ENCODE measurements at places on chromosomes 7 and 10.

DNA sequence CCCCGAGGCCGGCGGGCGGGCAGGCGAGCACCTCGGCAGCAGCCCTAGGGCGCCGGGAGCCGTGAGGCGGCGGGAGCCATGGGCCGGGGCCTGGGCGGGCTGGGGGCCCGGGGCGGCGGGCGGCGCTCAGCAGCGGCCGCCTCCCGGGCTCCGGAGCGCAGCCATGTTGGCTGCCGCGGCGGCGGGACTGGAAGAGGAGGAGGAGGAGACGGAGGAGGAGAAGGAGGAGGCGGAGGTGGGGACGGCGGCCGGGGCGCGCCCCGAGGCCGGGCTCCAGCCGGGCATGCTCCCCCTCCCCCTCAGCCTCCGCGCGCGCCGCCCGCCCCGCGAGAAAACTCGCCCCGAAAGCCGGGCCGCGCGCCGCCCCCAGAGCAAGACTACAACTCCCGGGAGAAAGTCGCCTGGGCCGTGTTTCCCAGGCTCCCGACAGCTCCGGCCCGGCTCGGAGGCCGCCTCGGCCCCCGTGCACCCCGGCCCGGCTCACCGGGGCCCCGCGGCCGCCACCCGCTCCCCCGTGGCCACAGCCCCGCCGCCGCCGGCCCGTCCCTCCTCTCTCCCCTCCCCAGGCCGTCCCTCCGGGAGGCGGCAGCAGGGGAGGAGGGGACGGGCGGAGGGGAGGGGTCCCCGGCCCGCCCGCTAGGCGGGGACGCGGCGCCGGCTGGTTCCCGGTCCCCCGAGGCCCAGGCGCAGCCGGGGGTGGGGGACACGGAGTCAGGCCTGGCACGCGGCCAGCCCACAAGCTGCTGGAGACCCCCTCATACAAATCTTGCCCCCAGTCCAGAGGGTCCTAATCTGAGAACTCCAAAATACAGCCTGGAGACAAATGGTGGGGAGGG lies at the start of gene DLG5:
TSS of gene DLG5 (minus strand) at position 190 of the 836 bp plus-strand sequence. CDS start 235 bp downstream, outside the sequence.
- no peak for DNase-seq

DNA sequence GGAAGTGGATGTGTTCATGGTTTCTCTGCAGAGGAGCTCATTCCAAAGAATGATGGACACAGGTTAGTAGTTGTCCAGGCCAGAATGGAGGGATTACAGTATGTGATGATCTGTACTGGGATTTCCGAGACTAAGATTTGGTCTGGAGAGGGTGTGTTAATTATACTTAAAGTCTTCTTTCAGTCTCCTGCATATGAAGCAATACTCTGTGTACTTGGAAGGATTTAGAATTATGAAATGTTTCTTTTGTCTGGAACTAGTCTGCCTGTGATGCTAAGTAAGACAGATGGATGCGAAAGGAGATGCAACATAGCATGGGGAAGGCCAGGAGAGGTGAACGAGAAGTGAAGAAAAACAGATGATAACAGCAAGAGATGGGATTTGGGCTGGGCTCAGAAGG lies 305.1 kb upstream of the LYZL1 start:
- DNase-seq: no peak

DNA sequence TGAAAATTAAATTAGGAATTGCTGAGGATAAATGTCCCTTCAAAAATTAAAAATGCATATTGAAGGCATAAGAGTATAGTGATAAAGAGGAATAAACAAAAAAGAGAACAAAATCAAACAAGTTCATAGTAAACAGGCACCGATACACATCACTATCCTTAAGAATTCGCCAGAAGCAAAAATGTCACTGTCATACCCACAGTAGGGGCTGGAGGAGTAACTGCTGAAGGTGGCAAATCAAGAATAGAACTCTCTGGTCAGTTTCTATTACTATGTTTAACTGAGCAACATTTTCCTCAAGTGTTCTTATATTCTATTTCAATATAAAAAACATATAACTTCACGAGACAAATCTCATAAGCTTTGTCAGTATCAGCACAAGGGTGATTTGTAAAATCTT lies 84.0 kb downstream of the VPS41 start:
- DNase-seq: no peak

- no peak for DNase-seq
These were observed 184.7 kb upstream of the PCDH15 start for GRCh38 chr10:54985732-54986131.

- DNase-seq: no peak
These were observed 10.1 kb upstream of the TMEM196 start for GRCh38 chr7:19783541-19783940.

DNA sequence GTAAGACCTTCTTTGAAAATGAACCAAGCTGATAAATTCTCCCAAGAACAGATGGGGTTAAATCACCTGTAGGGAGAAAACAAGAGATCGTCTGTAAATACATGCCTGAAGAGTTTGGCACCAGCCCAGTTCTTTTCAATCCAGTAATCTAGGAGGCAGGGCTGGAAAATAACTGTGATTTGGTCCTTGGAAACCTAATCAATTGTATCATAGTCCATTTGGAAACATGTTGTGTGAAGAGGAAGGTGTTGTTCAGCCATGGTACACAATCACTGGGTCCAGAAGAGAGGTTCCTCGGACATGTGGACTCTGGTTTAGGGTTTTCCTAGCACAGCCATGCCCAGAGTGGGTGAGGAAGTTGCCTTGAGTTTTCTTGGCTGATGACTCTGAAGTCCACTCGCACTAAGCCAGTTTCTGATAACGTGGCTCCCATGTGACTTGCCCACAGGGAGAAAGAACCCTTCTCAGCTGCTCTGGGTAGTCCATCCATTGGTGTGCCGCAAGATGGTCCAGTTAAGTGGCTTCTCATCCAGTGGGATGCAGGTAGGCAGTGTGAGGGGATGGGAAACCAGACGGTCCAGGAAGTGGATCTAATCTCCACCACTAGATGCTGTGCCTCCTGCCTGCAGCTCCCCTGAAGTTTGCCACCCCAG lies 5.1 kb downstream of the BLNK start:
- no peak for DNase-seq

DNA sequence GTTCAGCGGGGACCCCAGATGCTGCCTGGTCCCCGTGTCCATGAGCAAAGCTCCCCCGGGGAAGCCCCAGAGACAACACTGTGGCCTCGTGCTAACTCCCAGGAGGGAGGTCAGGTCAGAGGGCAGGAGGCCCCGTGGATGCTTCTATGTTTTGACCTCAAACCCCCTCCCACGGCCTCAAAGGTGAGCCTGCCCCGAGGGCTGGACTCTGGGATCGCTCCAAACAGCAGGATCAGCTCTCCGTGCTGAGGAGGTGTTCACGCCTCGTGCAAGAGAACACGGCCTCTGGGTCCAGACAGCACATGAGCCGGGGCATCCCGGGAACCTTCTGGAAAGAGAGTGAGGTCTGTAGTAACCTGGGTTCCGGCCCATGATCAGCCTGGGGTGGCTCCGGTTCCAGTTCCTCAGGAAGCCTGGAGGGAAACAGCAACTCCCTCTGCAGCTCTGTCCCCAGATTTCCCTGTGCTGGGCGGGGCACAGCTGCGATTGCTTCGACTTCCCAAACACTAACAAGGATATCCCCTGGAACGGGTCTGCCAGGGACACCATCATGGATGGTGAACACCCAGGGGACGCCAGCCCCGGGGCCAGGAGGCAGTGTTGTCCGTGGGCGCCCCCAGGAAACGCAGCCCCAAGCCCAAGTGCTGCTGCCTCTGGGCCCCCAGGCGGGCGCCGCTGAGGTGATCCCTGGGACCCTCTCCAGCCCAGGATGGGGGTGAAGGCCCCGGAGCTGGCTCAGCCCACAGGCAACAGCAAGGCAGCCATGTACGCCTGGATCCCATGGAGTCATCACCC lies 18.0 kb upstream of the INPP5A start:
- DNase-seq: no peak

GRCh38 chr7:134246347-134246746 lies 70.4 kb downstream of the SLC35B4 start:
- DNase-seq: peak; percentile 10

Data from foreskin keratinocyte (primary cell).